Spinal cord (tissue), 10 donors: ENCODE measurements at places on chromosomes 7 and 10. TPM values are rescaled to one million over a fixed set of nuclear protein-coding genes. Genes with fewer than 3 reads are reported as not detected.

The IFIT1 gene
- 57.2 TPM for total RNA-seq

The DDC gene
- total RNA-seq = 2.5 TPM

The RBP4 gene
- 2.3 TPM for total RNA-seq

The ANKRD30A gene
- total RNA-seq = not detected

The SLC16A12 gene
- 31.2 TPM for total RNA-seq

The FRMPD2 gene
- total RNA-seq = 5.5 TPM

The VIM gene
- 6,817 TPM for total RNA-seq

The CDK1 gene
- 44.4 TPM for total RNA-seq

The MARVELD1 gene
- total RNA-seq = 11.7 TPM

The PRPS1L1 gene
- not detected for total RNA-seq

DNA sequence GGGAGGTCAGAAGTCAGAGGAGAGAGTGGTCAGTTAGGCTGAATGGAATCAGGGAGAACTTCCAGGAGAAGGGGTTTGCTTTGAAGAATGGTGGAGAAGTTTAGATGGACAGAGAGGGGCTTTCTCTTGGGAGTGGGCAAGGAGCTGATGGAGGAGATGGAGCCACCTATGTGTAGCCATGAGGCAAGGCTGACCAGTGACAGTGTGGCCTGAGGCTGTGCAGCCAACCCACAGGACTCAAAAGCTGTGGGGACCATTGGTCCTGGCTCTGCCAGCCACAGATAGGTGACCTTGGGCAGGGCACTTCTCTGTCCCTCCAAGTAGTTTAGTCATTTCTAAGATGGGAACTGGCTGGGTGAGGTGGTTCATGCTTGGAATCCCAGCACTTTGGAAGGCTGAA is 18.7 kb downstream of the NEURL1 start:
- DNase-seq = no peak

DNA sequence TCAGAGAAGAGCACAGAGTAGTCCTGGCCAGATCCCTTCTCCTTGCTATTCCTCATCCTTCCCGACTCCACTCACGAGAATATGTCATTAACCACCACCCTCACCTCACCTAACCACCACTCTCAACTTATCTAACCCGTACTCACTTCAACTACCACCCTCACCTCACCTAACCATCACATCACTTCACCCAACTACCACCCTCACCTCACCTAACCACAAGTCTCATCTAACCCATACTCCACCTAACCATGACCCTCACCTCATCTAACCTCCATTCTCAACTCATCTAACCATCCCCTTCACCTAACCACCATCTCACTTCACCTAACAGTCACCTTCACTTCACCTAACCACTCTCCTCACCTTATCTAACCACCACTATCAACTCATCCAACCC is 85.0 kb downstream of the VIPR2 start:
- DNase-seq = no peak

DNA sequence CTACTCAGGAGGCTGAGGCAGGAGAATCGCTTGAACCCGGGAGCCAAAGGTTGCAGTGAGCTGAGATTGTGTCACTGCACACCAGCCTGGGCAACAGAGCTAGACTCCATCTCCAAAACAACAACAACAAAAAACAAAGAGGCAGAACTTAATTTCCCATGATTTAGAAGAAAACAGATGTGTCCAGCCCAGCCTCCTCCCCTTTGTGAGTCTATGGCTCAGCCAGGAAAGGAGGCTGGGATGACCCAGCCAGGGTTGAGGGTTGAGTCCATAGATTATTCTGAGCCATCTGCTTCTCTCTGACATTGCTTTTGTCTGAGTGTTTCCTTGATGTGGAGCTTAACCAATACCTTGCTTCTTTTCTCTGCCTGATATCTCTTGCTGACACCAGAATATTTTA is 994.1 kb downstream of the TYW1 start:
- DNase-seq = no peak

GRCh38 chr7:73723813-73724212 is 4.3 kb upstream of the STX1A start:
- DNase-seq = no peak

DNA sequence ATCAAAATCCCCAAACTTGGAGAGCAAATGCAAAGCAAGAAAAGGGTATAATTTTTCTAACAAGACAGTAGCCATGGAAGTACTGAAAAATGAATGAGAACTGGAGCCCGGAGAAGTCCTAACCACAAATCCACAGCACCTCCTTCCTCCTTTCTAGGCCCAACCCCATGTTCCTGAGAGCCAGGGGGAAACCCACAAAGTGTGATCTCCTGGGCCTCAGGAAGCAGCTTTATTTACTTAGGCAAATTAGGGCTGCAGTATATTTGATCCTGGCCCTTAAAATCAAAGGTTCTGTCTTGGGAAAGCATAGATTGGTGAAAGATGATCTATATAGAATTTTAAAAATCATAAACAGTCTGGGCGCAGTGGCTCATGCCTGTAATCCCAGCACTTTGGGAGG is 103.0 kb downstream of the DOCK4 start:
- DNase-seq = no peak

DNA sequence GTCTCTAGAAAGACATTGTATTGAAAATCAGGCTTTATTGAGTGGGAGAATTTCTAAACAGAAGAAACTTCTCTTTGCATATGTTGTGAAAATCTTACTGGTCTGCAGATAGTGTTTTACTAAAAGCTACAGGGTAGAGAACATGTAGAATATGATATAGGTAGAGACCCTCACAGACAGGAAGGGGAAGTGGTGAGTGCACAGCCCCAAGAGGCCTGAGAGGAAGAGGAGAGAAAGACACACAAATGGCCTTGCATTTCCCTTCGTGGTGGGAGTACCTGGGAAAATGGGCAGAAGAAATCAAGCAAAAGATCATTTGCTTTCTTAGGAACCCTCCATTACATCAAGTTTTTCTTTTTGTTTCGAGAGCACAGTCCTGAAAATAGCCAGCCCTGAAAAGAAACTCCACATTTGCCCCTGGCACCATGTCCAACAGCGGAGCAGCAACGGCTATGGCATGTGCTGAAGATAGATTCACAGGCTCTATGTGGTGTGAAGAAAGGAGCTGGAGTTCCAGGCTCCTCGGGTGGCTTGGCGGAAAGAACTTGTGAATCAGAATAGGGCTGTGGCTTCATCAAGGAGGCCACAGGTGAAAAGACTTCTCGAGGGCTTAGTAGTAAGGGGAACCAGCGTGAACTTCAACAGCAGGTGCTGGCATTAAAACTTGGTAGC is 143.5 kb downstream of the CALCR start:
- DNase-seq = no peak

- no peak for DNase-seq
Observed at GRCh38 chr10:27724287-27724686, 21.3 kb downstream of the MKX start.

- no peak for DNase-seq
Observed at GRCh38 chr10:5447056-5447455, 34.7 kb downstream of the NET1 start.

GRCh38 chr10:55820071-55820470 is 541.0 kb downstream of the ZWINT start:
- DNase-seq = no peak

DNA sequence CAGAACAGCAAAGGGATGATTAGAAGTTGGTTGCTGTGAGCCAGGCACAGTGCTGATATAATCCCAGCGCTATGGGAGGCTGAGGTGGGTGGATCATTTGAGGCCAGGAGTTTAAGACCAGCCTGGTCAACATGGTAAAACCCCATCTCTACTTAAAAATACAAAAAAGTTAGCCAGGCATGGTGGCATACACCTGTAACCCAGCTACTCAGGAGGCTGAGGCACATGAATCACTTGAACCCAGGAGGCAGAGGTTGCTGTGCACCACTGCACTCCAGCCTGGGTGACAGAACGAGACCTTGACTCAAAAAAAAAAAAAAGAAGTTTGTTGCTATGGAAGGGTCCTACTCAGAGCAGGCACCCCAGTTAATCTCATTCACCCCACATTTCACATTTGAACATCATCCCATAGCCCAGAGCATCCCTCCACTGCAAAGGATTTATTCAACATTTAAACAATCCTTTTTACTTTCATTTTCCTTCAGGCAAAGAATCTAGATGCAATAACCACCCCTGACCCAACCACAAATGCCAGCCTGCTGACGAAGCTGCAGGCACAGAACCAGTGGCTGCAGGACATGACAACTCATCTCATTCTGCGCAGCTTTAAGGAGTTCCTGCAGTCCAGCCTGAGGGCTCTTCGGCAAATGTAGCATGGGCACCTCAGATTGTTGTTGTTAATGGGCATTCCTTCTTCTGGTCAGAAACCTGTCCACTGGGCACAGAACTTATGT is 4.1 kb downstream of the IL6 start:
- DNase-seq = no peak

- DNase-seq = no peak
Observed at GRCh38 chr10:11529276-11529903, 82.1 kb downstream of the USP6NL start.

DNA sequence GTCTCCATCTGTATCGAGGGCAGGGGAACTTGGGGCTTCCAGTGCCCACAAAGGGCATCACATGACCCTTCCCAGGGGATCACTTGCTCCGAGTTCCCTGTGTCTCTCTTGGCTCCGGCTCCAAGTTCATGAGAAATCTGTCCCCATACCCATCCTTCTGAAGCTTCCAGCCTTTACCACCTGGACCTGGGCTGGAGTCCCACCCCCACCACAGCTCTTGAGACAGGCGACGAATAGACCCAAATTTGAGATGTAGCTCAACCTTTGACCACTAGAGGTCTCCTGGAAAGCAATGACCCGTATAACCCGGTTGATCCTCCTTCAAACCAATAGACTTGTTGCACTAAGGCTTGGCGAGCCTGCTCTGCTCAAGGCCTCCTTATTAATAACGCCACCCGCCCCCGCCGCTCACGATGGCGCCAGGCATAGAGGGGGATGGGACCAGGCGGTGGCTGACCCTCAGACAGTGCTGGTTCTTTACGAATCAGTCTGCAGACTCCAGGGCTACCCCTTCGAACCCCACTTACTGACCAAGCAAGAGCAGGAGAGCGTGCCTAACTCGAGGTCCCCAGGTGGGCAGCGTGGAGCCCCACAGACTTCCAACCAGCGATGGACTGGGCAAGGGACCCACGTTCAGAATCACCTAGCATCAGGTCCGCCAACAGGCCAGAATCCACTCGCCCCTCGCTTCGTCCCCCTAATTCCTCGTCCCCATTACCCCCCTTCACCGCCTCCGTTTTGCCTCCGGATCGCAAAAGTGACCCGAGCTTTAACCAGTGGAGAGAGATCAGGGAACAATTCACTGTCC is 4.4 kb upstream of the ARID5B start:
- no peak for DNase-seq

GRCh38 chr7:39186131-39186530 is 208.4 kb downstream of the POU6F2 start:
- DNase-seq = no peak

GRCh38 chr7:154856733-154857132 is 146.2 kb downstream of the PAXIP1 start:
- peak; percentile 52 for DNase-seq

DNA sequence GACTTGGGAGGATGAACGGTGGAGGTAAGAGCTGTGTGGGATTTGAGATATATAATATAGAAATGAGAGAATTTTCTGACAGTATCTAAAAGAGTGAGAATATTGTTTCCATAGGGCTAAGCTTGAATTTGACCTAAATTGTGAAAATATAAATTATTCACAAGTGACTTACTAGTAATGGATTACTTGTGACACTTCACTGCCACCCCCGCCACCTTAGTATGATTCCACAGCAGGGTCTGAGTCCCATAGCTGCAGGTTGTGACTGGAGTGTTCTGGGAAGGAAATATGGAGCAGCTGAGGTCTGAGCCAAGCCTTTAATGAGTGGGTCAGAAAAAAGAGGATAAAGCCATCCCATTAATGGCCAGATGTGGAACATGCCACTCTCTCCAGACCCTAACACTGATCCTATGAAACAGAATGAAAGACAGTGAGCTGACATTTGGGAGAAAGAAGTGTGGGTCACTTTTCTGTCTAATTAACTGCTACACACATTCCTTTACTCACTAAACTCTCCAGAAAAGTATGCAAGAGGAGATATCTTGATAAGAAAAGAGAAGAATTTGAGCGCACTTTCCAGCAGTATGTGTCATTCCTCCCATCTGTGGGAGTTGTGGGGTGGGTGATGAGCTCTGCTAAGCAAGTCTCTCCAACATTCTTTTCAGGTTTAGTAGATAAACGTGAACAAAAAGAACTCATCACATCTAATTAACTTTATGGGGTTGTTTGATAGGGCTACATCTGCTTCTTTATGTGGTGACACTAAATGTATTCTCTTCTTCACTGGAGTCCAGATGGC is 1193.4 kb downstream of the SORCS3 start:
- DNase-seq = no peak

DNA sequence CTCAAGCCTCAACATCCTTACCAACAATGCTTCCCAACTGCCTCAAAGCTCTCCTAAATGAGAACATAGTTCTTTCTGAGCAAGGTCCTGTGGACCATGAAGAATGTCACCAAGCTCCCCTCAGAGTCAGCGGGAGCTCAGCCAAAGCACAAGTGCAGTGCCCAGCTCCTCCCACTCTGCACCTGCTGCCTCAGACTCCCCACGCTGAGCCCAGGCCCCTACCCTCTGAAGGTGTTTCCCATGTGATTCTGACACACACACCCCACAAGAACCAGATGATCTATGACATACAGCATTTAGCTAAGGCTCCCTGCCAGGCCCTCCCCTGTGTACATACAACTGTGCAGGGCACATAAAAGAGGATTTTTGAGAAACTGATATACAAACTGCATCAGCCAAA is 19.2 kb downstream of the ERCC6 start:
- DNase-seq = no peak

DNA sequence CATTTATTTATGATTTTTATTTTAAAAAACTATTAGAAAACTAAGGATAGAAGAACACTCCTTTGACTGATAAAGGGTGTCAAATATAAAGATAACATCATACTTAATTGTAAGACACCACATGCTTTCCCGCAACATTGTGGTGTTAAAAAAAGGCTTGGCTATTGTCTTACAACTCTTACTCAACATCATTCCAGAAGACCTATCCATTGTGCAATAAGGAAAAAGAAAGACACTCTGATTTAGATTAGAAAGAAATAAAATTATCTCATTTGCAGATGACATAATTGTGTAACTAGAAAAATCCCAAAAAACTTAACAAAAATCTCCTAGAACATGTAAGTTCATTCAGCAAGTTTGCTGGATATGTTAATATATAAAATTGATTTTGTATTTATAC is 296.7 kb upstream of the GNAI1 start:
- DNase-seq = no peak

GRCh38 chr10:104218751-104219150 is 13.4 kb downstream of the CFAP43 start:
- no peak for DNase-seq

GRCh38 chr10:30999070-30999712 is 32.5 kb downstream of the ZNF438 start:
- no peak for DNase-seq

GRCh38 chr10:43853369-43853768 is 204.7 kb upstream of the ZNF32 start:
- no peak for DNase-seq

DNA sequence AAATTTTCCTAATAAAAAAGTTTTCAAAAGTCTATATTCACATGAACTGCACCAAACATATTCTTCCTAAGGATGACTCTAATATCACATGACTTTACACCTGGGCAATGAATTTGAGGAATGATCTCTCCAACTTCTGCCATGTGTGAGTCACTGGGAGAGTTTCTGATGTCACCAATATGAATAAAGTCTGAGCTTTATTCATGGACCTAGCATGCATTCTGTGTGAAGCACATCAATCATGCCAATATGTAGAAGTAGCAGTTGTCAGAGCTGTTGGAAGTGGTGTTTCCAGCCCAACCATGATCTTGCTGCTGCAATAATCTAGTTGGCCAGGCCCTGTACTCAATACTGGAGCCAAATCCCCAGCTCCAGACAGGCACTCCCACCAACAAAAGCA is 91.7 kb upstream of the IFRD1 start:
- DNase-seq = no peak

- peak; percentile 97 for DNase-seq
Observed at GRCh38 chr7:120950539-120951308, at the start of gene ING3. Gene ING3, plus strand, starts transcription at chr7:120950777. Its CDS starts 120 bp downstream, at chr7:120950897.
